ENCODE measurements at places on chromosomes 3 and 15. TPM values are rescaled to one million over a fixed set of nuclear protein-coding genes. Genes with fewer than 3 reads are reported as not detected.

CAMK2N2 gene
- not detected for total RNA-seq

CLDN11 gene
- total RNA-seq = 2.2 TPM

NGLY1 gene
- total RNA-seq = 32.8 TPM

IMPG2 gene
- total RNA-seq = 0.04 TPM

DNA sequence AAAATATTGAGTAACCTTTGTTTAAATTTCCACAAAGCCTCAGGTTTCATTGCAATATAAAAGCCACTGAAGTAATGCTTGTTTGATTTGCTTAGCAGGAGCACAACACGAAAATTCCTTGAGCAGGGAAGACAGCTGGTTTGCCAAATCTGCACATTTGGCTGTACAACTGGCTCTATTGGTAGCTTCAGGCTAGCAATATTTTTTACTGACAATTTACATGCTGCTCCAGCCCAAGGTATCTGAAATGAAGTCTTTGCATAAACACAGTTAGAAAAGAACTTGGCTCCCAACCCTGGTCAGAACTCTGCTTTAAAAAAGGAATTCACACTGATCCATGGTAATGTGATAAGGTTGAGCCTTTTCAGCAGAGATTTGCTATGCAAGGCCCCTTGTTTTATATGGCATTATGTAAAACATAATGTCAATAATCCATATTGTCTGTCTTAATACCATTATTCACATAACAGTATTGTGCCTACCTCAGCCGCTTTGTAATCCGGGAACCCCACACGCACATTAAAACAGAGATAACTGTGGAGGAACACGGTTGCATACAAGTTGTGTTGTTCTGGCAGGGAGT, 55.7 kb upstream of the CHL1 start:
- no peak for DNase-seq

GRCh38 chr15:43042885-43043284, 63.0 kb downstream of the UBR1 start:
- no peak for DNase-seq

DNA sequence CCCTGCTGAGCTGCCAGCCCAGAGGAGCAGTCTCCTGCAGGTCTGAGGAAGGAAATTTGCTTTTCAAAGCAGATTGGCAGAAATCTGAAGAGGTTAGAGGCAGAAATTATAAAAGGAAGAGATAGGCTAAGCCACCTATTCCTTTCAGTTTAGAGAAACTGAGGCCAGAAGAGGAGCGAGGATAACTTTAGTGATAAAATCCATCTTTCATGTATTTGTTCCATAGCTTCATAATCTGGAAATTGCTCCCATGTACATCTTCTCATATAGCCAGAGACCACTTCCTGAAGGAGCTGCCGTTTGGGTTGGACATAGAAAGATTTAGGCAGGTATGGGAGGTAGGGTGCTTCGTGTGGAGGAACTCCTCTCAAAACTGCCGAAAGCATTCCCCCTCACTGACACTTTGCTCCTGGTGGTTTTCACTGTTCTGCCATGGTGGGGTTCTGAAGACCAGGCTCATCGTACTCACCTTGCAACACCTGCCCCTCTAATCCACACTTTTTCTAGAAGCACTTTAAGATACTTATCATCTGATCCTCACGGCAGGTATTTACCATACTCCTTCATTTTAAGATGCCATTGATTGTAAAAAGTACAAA, 670 bp upstream of the ACAP2 start:
- DNase-seq = no peak

DNA sequence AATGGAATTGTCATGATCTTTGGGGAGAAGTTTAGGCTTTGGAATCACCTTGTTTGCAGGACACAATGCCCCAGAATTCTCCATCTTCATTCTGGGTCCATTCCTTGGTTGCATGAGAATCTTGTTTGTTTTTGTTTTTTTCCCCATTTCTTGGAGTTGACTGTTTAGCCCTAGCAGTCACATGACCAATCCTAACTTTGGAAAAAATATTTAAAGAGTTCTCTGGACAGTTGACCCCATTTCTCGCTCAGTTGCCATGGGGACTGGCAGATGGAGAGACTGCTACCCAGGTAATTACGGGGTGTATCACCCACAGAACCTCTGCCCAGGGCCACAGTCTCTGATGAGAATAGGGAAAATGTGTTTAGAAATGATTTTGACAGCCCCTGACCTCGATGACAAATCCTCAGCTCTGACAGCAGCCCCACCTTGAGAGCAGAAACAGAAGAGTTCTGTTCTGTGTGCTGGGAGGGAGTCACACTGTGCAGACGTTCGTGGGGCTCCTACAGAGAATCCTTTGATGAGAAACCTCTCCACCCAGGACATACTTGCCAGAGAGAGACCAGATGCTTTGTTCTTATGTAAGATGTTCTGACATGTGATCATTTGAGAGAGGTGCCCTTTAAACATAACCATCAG, 57.7 kb downstream of the IL16 start:
- no peak for DNase-seq

DNA sequence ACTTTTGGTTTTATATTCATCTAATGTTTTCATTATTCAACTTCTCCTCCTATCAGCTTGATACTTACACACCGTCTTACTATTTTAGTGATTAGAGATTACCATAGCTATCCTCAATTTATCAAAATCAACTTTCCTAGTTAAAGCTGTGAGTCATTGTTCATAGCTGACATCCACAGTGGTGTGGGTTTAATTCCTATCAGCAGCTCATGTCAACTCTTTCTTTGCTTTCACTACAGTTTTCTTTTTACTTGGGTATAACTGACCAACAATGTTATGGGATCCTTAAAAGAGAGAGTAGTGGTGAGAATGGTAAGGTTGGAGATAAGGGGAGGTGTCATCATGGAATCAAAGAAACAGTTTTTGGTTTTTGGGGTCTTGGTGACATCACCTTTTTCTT, 112.7 kb downstream of the NFKBIZ start:
- DNase-seq = no peak

GRCh38 chr3:114855839-114856238, 291.2 kb downstream of the ZBTB20 start:
- DNase-seq = no peak

DNA sequence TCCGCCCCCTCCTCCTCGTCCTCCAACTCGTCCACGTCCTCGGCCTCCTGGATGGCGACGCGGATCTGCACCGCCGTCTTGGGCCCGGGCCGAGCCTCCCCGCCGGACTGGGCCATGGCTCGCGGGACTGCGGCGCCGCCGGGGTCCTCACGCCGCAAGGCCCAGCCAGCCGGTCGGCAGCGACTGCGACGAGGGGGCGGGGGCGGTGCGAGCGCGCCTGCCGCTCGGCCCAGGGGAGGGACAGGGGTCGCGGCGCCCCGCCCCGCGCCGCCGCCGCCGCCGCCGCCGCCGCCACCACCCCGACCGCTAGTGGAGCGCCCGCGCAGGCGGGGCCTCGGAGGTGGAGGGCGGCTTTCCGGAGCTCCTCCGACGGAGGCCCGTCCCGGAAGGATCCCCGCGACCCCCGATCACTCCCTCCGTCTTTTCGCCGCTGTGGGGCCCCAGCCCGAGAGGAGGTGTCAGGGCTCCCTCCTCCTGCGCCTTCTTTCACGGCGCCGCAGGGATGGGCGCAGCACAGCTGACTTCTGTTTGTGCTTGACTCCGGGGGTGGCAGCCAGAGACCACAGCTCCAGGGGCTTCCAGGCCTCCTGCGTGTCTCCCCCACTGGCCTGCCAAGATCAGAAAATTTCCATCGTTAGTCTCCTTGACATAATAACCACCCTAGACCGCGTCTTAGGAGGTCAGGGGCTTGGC, at the start of gene LARP6:
TSS of gene LARP6 (minus strand) at position 185 of the 693 bp plus-strand sequence. CDS start at position 116, 69 bp downstream.
- DNase-seq = no peak

DNA sequence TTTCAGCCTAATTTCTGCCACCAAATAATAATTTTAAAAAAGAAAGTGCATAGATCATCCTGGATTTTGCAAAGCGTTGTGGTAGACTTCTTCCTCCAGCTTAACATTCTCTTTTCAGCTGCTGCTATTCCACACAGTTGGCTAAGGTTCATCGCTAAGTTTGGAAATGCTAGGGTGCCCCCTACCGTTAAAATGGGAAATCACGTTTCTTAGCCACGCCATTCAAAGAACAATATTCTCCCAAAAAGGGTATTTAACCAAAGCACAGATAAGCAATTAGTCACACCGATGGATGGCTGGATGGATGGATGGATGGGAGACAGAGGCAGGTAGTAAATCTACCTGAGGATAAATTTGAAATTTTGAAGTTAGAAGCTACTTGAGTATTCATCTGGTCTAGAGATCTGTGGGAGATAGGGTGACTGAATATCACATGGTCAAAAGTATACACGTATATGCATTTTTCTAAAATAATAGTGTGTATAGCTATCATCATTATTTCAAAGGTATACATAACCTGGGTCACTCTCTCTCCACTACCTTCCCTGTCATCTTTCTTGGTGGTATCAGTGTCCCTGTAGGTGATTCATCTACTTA, 67.2 kb downstream of the EFHB start:
- no peak for DNase-seq

DNA sequence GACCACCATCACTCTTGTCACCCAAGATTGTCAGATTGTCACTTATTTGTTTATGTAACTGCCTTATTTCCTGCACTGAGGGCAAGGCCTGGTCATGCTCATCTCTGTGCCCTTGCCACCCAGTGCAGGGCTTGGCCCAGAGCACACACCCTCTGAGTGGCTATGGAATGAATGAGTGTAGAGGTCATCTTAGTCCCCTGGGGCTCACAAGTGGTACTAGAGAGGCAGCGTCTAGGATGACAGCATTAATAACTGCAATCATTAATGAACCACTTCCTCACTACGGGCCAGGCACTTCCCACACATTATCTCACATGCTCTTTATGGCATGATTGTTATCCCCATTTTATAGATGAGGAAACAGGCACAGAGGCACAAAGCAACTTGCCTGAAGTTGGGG, 117.0 kb downstream of the SMAD6 start:
- DNase-seq = no peak

GRCh38 chr15:66758844-66759243, 56.8 kb downstream of the SMAD6 start:
- DNase-seq = no peak
